ENCODE measurements at places on chromosomes 3 and 15.
A peak's percentile ranks its signal among the peaks of the same experiment; 100 is the strongest.

GRCh38 chr15:71448688-71449114 lies 333.4 kb downstream of the THSD4 start:
- H3K27me3 ChIP-seq = peaks cover 6% of the 10 kb centered on the region
- no peaks in the 10 kb centered on the region for H3K4me1 ChIP-seq
- no peak overlapping the region for H3K4me3 ChIP-seq

DNA sequence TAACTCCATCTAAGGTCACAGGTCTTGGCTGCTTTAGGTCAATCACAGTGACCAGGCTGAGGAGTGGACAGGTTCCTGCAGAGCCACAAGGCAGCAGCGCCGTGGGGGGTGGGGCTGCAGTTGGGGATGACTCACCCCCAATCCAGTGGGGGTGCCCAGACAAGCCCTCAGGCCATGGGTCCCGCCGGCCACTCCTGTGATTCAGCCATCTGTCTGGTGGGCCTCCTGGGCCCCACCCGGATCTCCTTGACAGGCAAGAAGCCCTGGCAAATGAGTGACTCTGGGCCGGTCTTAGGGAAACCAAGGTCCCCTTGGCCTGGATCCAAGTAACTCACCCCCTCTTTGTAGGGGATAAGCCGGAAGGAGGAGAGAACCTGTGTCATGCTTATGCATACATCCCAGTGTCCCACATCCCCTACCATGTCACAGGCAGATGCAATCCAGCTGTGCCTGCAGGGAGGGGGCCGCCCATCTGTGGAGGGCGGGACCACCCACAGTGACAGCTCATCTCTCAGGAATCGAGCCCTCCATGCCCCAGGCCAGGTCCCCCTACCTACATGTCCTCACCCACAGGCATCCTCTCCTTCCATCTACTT lies 495 bp upstream of the COL7A1 start:
- peaks cover 12% of the 10 kb centered on the region for H3K4me1 ChIP-seq
- DNase-seq = no peak
- H3K4me3 ChIP-seq = no peak overlapping the region

- H3K27me3 ChIP-seq = no peaks in the 10 kb centered on the region
- H3K36me3 ChIP-seq = no peaks in the 10 kb centered on the region
- no peak overlapping the region for H3K4me3 ChIP-seq
- DNase-seq = no peak
- H3K4me1 ChIP-seq = no peaks in the 10 kb centered on the region
These were observed 6.1 kb downstream of the CYP1A2 start for GRCh38 chr15:74754593-74755215.

GRCh38 chr3:71703797-71704196 lies 21.4 kb downstream of the EIF4E3 start:
- peak overlapping the region; percentile 80 for H3K27ac ChIP-seq
- H3K4me3 ChIP-seq = no peak overlapping the region
- peaks cover 52% of the 10 kb centered on the region for H3K36me3 ChIP-seq
- no peaks in the 10 kb centered on the region for H3K27me3 ChIP-seq
- H3K4me1 ChIP-seq = peaks cover 17% of the 10 kb centered on the region

- no peak for DNase-seq
- H3K27me3 ChIP-seq = no peaks in the 10 kb centered on the region
- H3K36me3 ChIP-seq = no peaks in the 10 kb centered on the region
- H3K27ac ChIP-seq = no peak overlapping the region
These were observed 71.7 kb upstream of the TMEM115 start for GRCh38 chr3:50430950-50431435.

GRCh38 chr3:11566916-11567315 lies 76.8 kb downstream of the VGLL4 start:
- peaks cover 36% of the 10 kb centered on the region for H3K36me3 ChIP-seq
- no peak overlapping the region for H3K27ac ChIP-seq
- no peak overlapping the region for H3K4me3 ChIP-seq
- no peak for DNase-seq
- no peaks in the 10 kb centered on the region for H3K27me3 ChIP-seq

DNA sequence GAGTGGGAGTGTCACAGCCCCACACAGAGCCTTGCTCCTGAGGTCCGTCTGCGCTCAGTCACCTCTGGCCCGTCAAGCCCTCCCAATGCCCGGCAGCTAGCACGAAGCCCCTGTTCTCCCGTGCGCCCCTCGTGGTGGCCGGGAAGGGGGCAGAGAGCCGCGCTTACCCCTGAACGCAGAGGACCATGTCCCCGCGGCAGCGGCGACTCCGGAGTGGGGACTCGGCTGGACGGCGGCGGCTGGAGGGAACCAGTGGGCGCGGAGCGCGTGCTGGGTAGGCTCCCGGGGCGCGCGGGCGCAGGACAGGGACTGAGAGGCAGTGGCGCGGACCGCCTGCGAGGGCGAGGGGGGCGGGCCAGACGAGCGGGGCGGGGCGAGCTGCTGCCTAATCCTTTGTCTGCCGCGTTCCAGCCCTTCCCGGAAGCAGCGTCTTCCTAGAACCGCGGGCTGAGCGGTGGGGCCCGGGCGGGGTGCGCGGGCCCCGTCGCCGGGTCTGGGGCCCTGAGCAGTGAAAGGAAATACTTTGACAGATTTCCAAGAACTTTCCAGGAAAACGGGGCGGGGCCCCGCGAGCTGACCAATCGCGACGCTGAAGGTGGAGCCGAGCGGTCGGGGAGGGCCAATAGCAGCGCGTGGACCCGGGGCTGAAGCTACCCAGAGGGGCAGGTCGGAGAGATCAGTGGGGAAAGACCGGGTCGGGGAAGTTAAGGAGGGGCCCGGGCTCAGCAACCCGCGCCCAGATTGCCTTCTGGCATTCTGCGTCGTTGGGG lies at the start of gene CISH:
CISH (minus strand) TSS at position 311 of the 770 bp plus-strand sequence; CDS start at position 187, 124 bp downstream.
- no peaks in the 10 kb centered on the region for H3K27me3 ChIP-seq
- H3K27ac ChIP-seq = peak within 1 kb of the TSS; percentile 92
- H3K36me3 ChIP-seq = peaks cover 27% of the 10 kb centered on the region
- peak; percentile 95 for DNase-seq

DNA sequence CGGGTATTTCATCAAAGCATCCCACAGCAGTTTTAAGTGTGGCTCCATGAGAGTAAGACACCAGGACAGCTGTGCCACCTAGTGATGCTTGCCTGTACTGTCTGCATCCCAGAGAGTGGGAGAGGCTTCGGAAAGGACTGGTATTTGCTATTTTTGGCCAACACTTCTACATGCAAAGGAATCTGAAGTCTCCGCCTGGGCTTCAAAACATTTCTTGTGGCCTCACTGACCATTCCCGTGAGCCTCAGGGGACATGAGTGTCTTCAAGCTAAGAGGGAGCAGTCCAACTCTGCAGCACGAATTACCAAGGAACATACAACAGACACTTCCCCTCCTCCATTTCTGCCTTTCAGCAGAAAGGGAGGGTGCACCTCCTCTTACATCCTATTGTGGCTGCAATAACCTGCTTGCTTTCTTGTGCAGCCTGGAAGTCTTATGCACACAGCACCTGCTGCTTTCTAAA lies 177.5 kb downstream of the RORA start:
- no peaks in the 10 kb centered on the region for H3K4me1 ChIP-seq
- no peak overlapping the region for H3K27ac ChIP-seq
- no peaks in the 10 kb centered on the region for H3K36me3 ChIP-seq
- H3K27me3 ChIP-seq = peaks cover 12% of the 10 kb centered on the region
- no peak for DNase-seq

Data from naive thymus-derived CD8-positive, alpha-beta T cell (primary cell).